ENCODE measurements at places on chromosomes 12 and 14.
A peak's percentile ranks its signal among the peaks of the same experiment; 100 is the strongest.

GRCh38 chr12:94172973-94173372 is 24.6 kb downstream of the PLXNC1 start:
- no peak for DNase-seq
- H3K27ac ChIP-seq = peak overlapping the region; percentile 27
- H3K27me3 ChIP-seq = no peaks in the 10 kb centered on the region
- no peaks in the 10 kb centered on the region for H3K36me3 ChIP-seq
- H3K4me1 ChIP-seq = no peaks in the 10 kb centered on the region

DNA sequence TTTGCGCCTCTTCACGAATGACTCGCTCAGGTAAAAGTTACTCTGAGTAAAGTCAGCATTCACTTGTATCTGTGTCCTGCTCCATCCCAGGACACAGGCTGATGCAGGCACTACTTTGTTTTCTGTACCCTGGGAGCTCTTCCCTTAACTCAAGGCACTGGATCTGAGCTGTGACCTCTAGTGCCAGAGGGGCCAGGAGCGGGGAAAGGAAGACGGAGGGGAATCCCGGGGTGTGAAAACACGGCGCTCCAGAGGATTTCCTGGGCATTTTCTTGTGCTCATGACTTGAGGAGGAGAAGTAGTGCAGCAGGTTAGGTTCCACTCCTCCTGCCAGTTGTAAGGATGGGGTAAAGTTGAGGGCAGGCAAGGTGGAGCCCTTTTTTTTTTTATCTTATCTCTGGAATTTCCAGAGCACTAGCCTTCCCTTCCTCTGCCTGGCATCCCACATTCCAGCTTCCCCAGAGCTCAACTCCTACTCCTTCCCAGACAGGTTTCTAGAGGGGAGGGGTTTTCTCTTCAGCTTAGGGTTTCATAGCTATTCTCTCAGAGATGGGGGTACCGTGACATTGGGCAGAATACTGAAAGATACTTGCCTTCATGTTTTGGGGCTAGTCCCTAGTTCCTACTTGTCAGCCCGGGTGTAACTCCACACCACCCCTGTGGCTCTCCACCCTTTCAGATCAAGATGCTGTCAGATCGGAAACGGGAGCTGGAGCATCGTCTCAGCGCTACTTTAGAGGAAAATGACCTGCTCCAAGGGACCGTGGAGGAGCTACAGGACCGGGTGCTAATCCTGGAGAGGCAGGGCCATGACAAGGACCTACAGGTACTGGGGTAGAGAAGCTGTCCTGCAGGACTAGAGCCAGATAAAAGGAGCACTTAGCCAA is 52.3 kb downstream of the RAB35 start:
- no peaks in the 10 kb centered on the region for H3K36me3 ChIP-seq
- H3K27me3 ChIP-seq = no peaks in the 10 kb centered on the region
- H3K4me1 ChIP-seq = no peaks in the 10 kb centered on the region

DNA sequence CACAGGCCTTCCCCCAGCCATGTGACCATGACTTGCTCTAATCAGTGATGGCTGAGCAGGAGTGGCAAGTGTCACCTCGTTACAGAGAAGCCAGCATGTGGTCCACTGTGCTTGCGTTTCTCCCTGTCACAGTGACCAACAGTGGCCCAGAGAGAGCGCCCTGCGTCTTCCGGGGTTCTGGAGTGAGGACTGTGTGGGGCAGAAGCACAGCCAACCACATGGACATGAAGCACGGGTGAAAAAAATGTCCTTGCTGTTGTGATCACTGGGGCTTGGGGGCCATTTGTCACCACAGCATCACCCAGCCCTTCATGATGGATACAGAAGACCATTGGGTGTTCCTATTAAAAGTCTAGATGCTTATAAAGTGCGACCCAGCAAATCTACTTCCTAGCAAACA is 174.6 kb upstream of the C14orf180 start:
- H3K27ac ChIP-seq = no peak overlapping the region
- DNase-seq = no peak
- no peaks in the 10 kb centered on the region for H3K4me1 ChIP-seq
- no peaks in the 10 kb centered on the region for H3K36me3 ChIP-seq

- no peak overlapping the region for H3K27ac ChIP-seq
- DNase-seq = no peak
- H3K4me3 ChIP-seq = no peak overlapping the region
- no peaks in the 10 kb centered on the region for H3K27me3 ChIP-seq
Observed at GRCh38 chr14:53034036-53034435, 83.2 kb upstream of the FERMT2 start.

- H3K4me1 ChIP-seq = no peaks in the 10 kb centered on the region
- H3K4me3 ChIP-seq = no peak overlapping the region
- no peaks in the 10 kb centered on the region for H3K36me3 ChIP-seq
- no peaks in the 10 kb centered on the region for H3K27me3 ChIP-seq
Observed at GRCh38 chr12:131378176-131378842, 332.6 kb upstream of the SFSWAP start.

GRCh38 chr14:72844524-72844923 is 49.4 kb downstream of the DPF3 start:
- H3K4me3 ChIP-seq = no peak overlapping the region
- H3K4me1 ChIP-seq = no peaks in the 10 kb centered on the region
- no peaks in the 10 kb centered on the region for H3K36me3 ChIP-seq
- no peak overlapping the region for H3K27ac ChIP-seq
- DNase-seq = no peak

GRCh38 chr12:117684471-117684870 is 284.3 kb downstream of the KSR2 start:
- no peak for DNase-seq
- H3K36me3 ChIP-seq = no peaks in the 10 kb centered on the region
- H3K4me3 ChIP-seq = no peak overlapping the region
- no peaks in the 10 kb centered on the region for H3K27me3 ChIP-seq
- no peaks in the 10 kb centered on the region for H3K4me1 ChIP-seq
- H3K27ac ChIP-seq = no peak overlapping the region

DNA sequence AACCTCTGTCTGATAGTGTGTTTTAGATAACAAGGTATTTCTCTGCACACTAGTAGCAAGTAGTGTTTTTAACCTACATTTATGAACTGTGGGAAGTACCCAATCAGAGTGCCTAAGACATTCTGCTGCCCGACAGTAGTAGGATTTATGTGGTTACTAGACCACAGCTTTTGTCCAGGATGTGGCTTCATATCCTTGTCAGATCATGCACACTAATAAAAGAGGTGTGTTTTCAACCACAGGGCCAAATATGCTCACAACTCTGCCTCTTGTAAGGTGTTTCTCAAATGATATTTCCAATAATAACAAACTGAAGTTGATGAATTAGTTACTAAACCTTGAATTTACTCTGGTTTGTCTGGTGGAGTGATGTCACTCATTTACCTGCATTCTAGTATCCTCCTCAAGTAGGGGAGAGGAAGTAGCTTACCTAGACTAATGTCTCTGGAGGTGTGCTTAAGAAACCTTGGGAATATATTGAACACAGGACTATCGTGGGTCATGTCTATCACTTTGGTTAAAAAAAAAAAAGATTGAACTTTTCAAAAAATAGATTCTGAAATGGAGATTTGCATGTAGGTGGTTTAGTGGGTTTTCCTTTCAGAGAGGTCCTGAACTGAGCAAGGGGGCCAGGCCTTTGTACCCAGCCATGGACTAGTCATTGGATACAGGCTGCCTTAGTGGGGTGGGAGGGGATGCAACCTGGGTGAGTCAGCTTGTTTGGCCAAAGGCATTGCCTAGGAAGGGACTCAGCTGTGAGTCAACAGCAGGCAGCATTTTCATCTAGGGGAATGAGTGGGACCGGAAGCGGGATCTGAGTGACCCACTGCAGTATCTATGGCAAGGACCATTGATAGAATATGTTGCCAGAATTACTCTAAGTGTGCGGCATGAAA is 14.1 kb downstream of the FBXW8 start:
- H3K27ac ChIP-seq = no peak overlapping the region
- peaks cover 12% of the 10 kb centered on the region for H3K36me3 ChIP-seq
- no peaks in the 10 kb centered on the region for H3K27me3 ChIP-seq
- H3K4me3 ChIP-seq = no peak overlapping the region
- peaks cover 41% of the 10 kb centered on the region for H3K4me1 ChIP-seq
- DNase-seq = no peak

DNA sequence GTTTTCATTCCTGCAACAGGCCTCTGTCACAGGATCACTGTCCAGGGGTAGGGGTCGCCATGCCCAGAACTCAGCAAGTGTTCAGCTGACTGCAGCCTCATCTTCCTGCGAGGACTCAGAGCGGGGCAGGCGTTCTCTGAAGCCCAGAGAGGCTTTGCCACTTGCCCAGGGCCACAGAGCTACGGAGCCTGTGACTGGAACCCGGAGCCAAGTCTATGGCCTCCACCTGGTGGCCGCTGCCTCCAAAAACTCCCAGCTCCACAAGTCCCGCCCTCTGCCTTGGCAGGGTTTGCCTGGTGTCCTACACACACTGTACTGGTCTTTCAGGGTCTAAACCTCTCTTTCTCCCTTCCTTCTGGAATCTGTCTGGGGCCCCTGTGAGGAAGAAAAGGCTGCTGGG is 8.7 kb upstream of the PPP1R13B start:
- no peaks in the 10 kb centered on the region for H3K36me3 ChIP-seq
- H3K4me1 ChIP-seq = no peaks in the 10 kb centered on the region
- H3K4me3 ChIP-seq = no peak overlapping the region
- no peak for DNase-seq

DNA sequence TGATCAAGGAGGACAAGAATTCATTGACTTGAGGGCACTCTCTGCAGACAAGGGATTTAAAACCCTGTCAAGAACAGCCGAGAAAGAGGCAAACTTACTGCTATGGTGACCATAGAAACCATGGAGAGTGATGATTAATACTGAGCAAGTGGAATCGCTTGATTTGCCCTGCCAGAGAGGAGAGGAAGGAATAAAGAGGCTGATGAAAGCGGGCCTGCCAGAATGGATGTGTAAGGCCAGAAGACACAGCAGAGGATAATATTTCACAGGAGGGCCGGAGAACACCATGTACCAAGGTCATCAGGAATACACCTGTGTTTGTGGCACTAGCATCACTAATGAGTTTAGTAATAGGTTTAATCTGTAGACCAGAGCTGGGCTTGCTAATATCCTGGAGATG is 221.8 kb upstream of the DCN start:
- DNase-seq = no peak
- H3K4me1 ChIP-seq = no peaks in the 10 kb centered on the region
- H3K36me3 ChIP-seq = no peaks in the 10 kb centered on the region
- H3K27ac ChIP-seq = no peak overlapping the region
- H3K4me3 ChIP-seq = no peak overlapping the region

GRCh38 chr12:26122681-26123481 is 2.0 kb downstream of the BHLHE41 start:
- H3K36me3 ChIP-seq = no peaks in the 10 kb centered on the region
- peak overlapping the region; percentile 95 for H3K27ac ChIP-seq
- H3K4me1 ChIP-seq = peaks cover 7% of the 10 kb centered on the region
- peak overlapping the region; percentile 91 for H3K4me3 ChIP-seq
- DNase-seq = peak; percentile 26

DNA sequence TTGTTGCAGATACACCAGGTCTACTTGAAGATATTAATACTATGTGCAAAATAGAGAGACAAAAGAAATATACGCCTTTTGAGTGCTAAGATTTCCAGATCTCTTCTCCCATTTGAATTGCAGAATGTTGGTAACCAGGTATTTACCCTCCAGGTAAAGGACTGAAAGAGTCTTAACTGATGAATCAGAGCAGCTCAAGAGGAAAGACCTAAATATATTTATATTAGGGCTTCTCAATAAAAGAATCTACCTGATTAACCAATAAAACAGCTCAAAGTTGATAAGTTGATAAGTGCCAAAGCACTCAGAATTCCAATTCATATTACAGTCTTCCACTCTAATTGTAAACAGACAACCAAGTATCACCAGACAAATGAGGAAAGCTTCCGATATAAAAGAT is 59.2 kb downstream of the ZNF641 start:
- H3K4me1 ChIP-seq = no peaks in the 10 kb centered on the region
- no peak overlapping the region for H3K27ac ChIP-seq
- H3K27me3 ChIP-seq = no peaks in the 10 kb centered on the region
- H3K36me3 ChIP-seq = no peaks in the 10 kb centered on the region

GRCh38 chr12:57724936-57725740 is 13.4 kb downstream of the AGAP2 start:
- no peaks in the 10 kb centered on the region for H3K4me1 ChIP-seq
- no peak overlapping the region for H3K4me3 ChIP-seq
- H3K27ac ChIP-seq = no peak overlapping the region
- no peaks in the 10 kb centered on the region for H3K27me3 ChIP-seq
- no peak for DNase-seq

DNA sequence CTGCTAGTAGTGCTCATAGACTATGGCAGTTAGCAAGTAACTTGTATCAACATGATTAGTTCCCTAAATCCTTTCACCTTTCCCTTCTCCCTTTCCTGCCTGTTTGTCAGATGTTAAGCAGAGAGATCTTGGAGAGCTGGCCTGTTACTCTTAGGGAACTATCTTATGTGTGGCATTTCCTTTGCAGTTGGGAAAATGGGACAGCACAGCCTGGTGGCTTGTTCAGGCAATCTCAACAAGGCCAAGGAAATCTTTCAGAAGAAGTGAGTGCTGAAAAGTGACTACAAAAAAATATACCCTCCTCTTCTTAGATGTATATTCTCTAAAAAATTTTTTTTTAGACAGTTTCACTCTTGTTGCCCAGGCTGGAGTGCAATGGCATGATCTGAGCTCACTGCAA is 7.4 kb downstream of the PARP2 start:
- H3K27ac ChIP-seq = no peak overlapping the region
- no peaks in the 10 kb centered on the region for H3K4me1 ChIP-seq
- H3K27me3 ChIP-seq = no peaks in the 10 kb centered on the region
- peaks cover 26% of the 10 kb centered on the region for H3K36me3 ChIP-seq
- no peak overlapping the region for H3K4me3 ChIP-seq

DNA sequence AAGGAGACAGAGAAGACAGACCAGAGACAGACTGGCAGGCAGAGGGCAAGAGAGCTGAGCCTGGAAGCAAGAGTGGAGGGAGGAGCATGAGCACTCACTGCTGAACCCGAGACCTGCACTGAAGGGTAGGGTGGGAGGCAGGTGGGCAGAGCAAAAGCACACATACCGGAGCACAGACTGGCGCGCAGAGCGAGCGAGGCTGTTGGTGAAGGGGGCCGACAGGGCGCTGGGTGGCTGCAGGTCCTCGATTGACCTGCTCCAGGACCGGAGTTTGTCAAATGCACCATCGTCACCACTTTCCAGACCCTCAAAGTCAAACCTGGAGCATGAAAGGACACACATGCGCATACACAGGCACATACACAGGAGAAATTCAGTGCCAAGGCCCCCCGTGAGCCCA is 34.9 kb downstream of the PRPF40B start:
- no peak for DNase-seq
- no peaks in the 10 kb centered on the region for H3K36me3 ChIP-seq
- H3K4me3 ChIP-seq = no peak overlapping the region
- H3K27ac ChIP-seq = no peak overlapping the region
- peaks cover 22% of the 10 kb centered on the region for H3K4me1 ChIP-seq

GRCh38 chr12:8483079-8483478 is 27.3 kb downstream of the CLEC6A start:
- DNase-seq = no peak
- H3K27me3 ChIP-seq = no peaks in the 10 kb centered on the region
- H3K36me3 ChIP-seq = no peaks in the 10 kb centered on the region
- H3K4me1 ChIP-seq = no peaks in the 10 kb centered on the region

GRCh38 chr12:127194176-127194575 is 1072.8 kb upstream of the TMEM132C start:
- DNase-seq = no peak
- H3K27ac ChIP-seq = no peak overlapping the region
- H3K4me3 ChIP-seq = no peak overlapping the region
- H3K4me1 ChIP-seq = no peaks in the 10 kb centered on the region
- no peaks in the 10 kb centered on the region for H3K27me3 ChIP-seq
- no peaks in the 10 kb centered on the region for H3K36me3 ChIP-seq

GRCh38 chr12:110179291-110179690 is 55.1 kb downstream of the IFT81 start:
- peaks cover 47% of the 10 kb centered on the region for H3K4me1 ChIP-seq
- peak overlapping the region; percentile 14 for H3K27ac ChIP-seq
- no peak for DNase-seq
- H3K27me3 ChIP-seq = no peaks in the 10 kb centered on the region
- H3K4me3 ChIP-seq = no peak overlapping the region

Measured in thoracic aorta (tissue), 2 donors.